Urinary bladder (tissue), 4 donors: ENCODE measurements at places on chromosomes 2 and 18. TPM values are rescaled to one million over a fixed set of nuclear protein-coding genes. Genes with fewer than 3 reads are reported as not detected.

DNA sequence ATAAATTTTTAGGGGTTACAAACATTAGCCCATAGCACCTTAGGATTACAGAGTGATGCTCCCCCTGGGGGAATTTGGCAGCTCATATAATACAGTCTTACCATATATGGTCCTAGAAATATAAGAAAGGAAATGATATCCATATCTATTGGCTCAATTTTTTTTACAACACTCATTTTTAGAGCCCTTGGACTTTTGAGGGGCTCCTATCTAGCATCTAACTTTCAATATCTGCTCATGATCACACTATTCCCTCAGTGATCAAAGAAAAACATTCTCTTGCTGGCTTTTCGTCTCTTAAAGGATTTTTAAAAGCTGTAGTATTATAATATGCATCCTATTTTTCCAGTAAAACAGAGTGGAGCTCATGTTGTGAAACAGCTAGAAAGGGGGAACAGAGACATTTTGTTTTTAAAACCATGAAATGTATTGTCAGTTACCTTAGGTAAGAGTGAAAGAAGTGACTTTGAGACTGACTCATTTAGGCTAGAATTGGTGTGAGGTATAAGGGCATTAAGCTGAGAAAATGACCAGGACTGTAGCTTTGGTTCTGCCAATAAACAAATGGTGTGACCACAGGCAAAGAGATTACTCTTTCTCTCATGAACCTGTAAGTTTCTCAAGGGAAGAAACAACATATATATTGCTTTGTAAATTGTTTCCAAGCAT is 65.8 kb downstream of the ALPK2 start:
- no peak for DNase-seq

The FBLN7 gene
- polyA plus RNA-seq: 5.0 TPM

The SERPINB3 gene
- polyA plus RNA-seq: not detected

DNA sequence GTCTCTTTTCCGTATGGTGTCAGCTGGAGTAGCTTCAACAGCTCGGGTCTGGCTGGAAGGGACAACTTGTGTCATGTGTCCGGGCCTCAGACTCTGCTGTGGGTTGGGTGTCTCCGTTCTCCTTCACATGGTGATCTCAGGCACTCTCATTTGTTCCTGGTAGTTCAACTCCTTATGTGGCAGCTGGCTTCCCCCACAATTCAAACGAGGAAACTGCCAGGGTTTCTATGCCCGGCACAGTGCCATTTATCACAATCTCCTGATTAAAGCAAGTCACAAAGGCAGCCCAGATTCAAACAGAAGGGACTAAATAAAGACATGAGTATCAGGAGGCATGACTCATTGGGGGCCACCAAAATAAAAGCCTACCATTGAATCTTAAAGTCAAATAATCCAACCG is 22.7 kb downstream of the MRO start:
- no peak for DNase-seq

The ZNF514 gene
- polyA plus RNA-seq: 11.3 TPM

The ELOA2 gene
- polyA plus RNA-seq: not detected

The RNF144A gene
- polyA plus RNA-seq: 4.3 TPM

The MOGAT1 gene
- not detected for polyA plus RNA-seq

The MBD2 gene
- 27.0 TPM for polyA plus RNA-seq

DNA sequence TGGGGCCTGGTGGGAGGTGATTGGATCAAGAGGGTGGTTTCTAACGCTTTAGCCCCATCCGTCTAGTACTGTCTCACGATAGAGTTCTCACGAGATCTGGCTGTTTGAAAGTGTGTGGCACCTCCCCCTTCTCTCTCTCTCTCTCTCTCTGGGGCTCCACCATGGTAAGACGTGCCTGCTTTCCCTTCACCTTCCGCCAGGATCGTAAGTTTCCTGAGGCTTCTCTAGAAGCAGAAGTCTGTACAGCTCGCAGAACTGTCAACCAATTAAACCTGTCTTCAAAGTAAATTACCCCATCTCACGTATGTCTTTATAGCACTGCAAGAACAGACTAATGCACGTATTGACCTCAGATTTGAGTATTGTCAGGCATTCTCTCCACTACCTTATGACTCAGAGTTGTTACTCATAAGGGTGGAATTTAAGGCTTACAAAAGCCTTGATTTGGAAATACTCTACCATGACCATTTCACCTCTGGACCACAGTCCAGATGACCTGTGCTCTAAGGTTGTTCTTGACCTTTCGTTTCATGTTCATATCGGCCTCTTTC is 99.5 kb upstream of the AGAP1 start:
- DNase-seq: no peak

The HOXD12 gene
- polyA plus RNA-seq: 0.09 TPM

DNA sequence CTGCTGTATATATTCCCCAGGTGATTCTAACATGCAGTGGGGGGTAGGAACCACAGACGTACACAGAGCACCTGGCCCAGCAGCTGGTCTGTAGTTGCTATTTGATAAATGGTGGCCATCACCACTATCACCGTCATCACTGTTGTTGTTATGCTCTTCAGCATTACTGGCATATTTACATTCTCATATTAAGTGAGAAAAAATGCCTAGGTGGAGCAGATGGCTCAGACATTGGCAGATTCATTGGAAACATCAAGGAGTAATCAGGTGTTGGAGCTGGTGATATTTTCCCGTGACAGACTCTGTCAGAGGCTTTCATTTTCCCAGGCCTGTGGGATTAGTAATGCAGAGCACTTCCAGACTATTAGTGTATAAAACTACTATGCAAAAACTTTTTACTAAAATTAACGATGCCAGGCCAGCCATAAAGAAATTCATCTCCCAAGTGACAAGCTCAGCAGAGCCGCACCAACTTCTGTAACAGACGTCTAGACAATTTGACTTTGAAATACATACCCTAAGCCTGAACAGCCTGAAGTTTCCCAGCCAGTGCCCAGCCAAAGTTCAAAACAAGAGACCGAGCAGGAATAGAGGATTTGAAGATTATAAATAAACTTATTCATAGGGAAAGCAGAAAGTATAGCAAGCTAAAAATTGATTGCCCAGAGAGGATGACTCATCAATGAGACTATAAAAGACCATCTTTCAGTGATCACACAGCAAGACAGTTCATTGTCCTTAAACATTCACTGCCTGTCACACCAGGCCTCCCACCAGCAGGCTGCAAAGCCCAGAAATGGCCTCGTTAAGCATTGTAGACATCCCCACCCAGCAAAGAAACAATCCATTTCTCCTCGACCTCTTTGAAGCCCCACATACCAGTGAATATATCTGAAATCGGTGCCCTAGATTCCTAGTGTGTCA is 247.4 kb upstream of the CHAC2 start:
- DNase-seq: no peak

GRCh38 chr2:98849113-98849512 is 86.9 kb downstream of the CRACDL start:
- DNase-seq: no peak

DNA sequence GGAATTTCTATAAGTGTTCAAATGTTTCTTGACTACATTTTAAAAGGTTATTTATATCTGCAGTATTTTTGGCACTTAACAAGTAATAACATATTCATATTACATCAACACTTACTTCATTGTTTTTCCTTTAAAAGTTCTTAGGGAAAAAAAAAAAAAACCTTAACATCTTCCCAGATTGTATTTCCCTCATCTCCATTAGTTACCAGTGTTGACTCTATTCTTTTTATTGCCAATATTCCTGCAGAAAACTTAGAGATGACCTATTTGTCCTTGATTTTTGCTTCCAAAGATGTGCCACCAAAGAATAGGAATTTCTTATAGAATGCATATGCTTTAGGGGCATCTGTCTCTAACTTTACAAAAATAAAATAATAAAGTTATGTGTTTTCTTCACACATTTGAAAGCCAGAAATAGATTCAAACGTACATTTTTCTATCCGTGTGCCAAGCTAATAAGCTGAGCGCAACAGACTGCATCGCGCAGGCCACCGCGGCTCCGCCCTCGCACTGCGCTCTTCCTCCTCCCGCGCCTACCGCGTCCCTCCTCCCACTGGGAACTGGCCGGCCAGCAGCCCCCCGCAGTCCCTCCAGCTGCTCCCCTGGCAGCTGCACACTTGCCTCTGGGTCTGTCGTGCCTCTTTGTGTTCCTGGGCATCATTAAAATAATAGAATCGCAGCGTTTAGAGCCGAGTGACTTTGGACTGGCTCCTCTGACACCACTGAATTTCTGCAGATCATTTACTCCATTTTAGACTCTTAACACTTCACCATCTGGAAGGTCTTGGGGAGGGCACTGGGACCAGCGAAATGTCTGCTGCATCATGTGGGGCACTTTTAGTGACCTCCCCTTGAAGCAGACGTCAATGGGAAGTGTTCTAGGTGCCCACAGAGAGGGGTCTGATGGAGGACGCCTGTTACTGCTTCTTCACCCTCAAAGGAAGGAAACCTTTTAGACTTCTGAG is 21.2 kb upstream of the NAB1 start:
- no peak for DNase-seq

DNA sequence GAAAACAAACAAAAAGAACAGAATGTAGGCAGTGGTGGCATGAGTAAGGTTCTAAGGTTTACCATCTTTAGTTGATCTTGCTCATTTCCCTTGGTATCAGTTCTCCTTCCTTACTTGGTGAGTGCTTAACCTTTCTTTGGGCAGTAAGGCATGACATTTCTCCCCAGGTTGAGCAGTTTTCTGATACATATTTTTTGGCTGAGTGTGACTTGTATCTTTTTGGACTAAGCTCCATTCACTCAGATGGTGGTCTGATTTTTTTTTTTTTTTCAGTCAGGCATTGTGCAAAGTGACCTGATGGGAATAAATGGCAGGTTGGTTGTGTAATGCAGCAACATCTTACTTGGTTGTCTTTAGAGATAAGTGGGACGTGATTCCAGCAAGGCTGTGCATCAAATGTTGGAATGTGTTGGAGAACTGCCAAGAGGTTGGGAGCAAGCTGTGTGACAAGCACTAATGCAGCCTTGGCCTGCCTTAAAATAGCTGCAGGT is 15.1 kb downstream of the SPTBN1 start:
- DNase-seq: no peak

DNA sequence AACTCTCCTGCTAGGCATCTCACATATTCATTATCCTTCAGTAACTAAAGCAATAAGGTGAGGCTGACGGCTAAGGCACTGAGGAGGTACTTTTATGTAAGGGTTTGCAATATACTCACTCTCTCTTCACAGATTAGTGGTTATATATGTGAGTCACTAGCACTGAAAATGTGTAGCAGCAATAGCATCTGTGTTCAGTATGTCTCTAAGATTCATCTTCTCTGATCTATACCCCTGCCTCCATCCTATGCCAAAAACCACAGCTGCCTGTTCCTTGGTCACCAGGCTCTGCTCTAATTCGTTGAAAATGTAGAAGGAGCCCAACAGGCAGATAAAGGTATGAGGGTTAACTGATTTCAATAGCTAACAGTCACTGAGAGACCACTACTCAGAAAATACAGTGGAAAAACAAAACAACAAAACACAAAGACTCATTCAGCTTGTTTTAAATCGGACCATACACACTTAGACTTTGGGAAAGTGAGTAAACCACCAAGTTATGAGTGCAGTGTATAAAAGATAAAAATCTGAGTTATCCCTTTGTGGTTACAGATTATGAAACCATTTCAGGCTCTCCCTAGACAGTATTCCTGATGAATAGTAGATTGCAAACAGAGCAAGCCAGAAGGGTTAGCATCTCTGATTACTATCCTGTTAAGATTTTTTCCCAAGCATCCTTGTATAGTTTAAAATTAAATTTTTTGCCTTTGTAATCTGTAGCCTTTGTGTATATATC is 75.3 kb upstream of the CYP26B1 start:
- DNase-seq: no peak

The LIMS2 gene
- polyA plus RNA-seq: 346 TPM

The SLC19A3 gene
- 1.4 TPM for polyA plus RNA-seq

- DNase-seq: no peak
Measured at GRCh38 chr2:161136696-161137324, 23.4 kb upstream of the TANK start.

- no peak for DNase-seq
Measured at GRCh38 chr18:42429196-42429595, 474.2 kb downstream of the PIK3C3 start.

DNA sequence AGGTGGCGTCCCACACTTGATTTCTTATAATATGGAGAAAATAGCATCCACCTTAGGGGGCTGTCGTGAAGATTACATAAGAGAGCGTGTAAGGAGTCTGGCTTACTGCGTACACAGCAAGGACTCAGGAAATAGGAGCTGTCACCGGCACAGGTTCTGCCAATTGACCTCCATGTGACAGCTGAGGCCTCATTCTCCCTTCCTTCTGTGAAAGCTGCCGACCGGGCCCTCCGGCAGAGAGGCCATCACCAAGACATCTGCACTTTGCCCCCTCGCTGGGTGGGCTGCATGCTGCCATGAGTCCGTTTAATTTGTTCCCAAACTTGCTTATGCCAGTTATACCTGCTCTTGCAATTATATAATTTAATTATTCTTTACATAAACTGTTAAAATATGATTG is 27.7 kb downstream of the HS1BP3 start:
- DNase-seq: no peak

- no peak for DNase-seq
Measured at GRCh38 chr2:119156105-119156890, 2.3 kb downstream of the C1QL2 start.

The MERTK gene
- 16.1 TPM for polyA plus RNA-seq

The GPR55 gene
- 0.22 TPM for polyA plus RNA-seq

GRCh38 chr2:54456362-54456611 is 160 bp downstream of the SPTBN1 start:
- DNase-seq: no peak

GRCh38 chr2:74250189-74250631 is 51.8 kb downstream of the MTHFD2 start:
- DNase-seq: no peak

DNA sequence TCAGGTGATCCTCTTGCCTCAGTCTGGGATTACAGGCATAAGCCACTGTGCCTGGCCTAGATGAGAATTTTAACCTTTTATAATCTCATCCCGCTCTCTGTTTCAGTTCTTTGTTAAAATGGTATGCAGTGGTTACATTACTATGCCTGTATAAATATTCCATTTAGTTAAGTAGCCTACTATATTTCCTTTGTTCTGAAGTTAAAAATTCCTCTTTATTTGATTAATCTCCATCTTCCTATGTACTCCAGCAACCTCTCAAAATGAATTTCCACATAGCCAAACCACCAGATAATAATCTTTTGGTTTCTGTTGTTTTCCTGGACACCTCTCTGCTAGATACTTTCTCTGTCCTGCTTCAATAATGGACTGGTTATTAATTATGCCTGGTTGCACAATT is 15.8 kb downstream of the RAB10 start:
- DNase-seq: no peak

DNA sequence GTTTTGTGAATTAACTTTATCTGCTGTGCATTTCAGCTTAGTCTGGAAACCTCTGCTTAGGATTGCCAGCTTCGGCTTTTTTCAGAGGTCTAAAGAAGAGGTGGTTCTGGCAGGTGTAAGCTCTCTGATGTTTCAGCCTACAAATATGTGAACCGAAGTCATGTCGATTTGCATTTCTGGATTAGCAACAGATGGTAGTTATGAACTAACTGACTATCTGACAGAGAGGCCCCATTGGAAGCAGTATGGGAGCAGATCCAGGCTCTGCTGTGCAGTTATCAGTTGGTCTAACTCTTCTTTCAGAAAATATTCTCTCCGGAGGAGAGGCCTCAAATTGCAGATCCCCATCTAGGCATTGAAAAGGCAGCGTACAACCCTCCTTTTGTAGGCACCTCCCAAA is 32.7 kb upstream of the SPRED2 start:
- DNase-seq: no peak
